ENCODE measurements at places on chromosomes 5 and 9.

DNA sequence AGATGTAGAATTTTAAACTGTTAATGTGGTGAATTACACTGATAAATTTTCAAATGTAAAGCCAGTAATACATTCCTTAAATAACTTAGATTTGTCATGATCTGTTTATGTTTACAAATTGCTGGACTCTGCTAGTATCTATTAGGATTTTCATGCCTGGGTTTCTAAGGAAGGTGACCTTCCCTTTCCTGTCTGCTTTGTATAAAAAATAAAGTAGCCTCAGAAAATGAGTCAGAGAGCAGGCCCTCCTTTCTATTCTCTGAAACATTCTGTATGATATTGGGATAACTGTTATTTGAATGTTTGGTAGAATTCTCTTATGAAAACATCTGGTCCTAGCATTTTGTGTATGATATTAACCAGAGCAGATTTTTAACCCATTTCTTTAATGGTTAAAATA is 255.3 kb downstream of the SYK start:
- DNase-seq, result no peak

GRCh38 chr9:119736491-119737454 is 367.5 kb upstream of the BRINP1 start:
- DNase-seq, result no peak

- DNase-seq, result no peak
These were observed 29.2 kb downstream of the IZUMO3 start for GRCh38 chr9:24516463-24516862.

DNA sequence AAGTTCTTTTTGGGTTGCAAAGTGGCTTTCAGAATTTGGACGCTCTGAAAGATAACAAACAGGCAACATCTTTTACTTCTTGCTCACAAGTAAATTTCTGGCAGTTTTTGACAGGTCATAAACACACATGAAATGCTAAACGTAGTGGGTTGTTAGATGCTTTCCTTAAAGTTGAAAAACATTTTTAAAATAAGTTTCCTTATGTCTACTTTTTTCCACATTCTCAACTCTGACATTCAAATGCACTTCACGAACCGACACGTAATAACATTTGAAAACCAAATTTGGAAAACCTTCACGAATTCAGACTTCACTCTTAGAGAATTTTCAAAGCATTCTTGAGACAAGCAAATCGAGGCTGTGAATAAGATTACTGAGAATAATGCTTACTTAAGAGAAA is 26.9 kb downstream of the MTX3 start:
- DNase-seq, result no peak

GRCh38 chr9:26471261-26471660 is 421.3 kb downstream of the CAAP1 start:
- DNase-seq, result no peak

- DNase-seq, result no peak
These were observed 821.5 kb upstream of the C9orf72 start for GRCh38 chr9:28394774-28395173.

All from activated gamma-delta T cell (primary cell).